DMS153 (cell line): ENCODE measurements at places on chromosomes 3 and 15.

DNA sequence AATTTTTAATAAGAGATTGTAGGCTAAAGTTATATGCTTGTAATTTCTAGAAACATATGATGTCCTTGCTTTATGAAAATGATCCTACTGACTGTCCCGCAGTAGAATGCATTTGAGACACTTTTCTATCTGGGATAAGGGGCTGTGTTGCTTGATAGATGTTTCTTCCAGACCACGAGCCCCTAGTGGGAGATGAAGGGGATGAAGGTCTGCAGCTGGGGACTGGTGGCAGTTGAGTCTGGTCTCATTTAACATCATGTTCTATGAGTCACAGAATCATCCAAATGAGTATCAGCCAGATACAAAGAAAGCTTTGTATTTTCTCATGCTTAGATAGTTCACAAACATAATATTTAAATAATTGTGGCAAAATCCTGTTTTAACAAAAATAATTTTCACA, 84.3 kb upstream of the PRTG start:
- DNase-seq = no peak

GRCh38 chr3:61053781-61054496, 197.3 kb downstream of the FHIT start:
- DNase-seq = peak; percentile 33

DNA sequence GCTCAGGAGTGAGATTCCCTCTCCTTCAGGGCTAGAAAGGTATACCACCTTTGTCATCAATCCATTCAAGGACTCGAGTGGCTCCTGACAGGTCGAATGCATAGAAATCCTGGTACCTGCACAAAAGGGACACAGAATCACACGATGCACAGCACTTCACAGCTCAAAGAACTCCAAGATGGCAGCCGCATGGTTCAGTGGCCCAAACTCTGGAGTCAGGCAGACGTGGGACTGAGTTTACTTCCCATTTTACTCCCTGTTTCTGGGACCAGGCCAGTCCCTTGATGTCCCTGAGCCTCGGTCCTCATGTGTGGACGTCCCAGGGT, 536 bp downstream of the WDR73 start:
- no peak for DNase-seq

- peak; percentile 8 for DNase-seq
Observed at GRCh38 chr3:187456250-187456649, 88.1 kb downstream of the RTP4 start.

DNA sequence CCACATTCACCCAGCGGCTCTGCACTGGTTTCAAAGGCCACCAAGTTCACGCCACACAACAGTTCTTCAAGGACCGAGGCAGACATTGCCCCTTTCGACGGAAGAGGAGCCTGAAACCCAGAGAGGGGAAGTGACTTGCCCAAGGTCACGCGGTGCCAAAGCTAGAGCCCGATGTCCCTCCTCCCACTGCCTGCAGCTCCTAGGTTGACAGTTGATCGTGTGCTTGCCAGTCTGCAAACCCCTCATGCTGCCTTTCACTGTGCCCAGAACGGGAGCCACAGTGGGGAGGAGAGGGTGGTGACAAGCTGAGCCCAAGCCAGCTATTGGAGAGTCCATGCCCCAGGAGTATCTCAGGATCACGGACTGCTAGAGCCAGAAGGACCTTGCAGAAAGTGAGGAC, 230.9 kb downstream of the XXYLT1 start:
- DNase-seq = no peak

DNA sequence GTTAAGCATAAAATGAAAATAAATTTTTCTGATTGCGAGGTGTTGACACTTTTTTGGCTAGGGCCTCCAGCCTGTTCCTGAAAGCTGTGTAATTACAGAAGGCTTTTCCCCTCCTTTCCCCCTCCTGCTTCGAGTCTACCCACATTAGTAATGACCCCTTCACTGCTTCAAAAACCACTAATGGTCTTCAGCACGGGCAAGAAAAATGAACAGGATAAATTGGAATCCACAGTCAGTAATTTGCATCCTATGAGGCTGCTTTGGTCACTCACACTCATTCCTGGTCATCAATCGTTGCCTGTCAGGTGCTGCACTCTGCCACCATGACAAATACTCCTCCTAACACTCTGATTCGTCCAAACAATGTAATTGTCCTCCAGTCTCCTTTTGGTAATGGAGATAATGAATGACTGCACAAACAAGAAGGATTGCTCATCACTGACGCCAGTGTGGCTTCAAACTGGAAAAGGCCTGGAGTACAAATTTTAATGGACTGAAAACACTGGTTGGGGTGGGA, 148.6 kb downstream of the MEIS2 start:
- DNase-seq = no peak

GRCh38 chr3:117586161-117586560, 876.6 kb downstream of the TUSC7 start:
- peak; percentile 42 for DNase-seq

GRCh38 chr3:98573181-98573728, 20.2 kb downstream of the CPOX start:
- no peak for DNase-seq

DNA sequence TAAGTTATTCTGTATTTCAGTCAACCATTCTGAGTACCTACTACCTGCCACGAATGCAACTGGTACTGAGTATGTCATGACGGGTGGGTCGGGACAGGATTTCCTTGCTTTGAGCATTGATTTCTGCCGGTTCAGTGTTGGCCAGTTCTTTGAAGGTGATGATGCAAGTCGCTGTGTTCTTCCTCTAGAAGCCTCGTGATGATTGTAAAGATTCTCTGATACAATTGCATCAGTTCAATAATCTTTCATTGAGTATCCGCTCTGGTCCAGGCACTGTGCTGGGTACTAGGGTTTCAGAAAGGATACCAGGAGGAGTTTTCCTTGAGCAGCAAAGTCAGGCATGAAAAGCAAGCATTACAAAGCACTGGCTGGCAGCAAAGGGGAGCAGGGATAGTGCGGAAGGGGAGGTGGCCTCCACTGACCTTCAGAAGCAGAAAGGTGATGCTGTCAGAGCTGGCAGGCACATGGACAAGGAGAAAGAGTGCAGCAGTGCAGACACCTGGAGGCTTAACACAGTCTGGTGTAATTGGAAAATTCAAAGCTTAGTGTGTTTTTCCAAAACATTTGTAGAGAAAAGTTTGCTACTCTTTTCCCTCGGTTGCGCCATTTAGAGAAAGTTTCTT, 100.1 kb downstream of the RPL39L start:
- DNase-seq = no peak

DNA sequence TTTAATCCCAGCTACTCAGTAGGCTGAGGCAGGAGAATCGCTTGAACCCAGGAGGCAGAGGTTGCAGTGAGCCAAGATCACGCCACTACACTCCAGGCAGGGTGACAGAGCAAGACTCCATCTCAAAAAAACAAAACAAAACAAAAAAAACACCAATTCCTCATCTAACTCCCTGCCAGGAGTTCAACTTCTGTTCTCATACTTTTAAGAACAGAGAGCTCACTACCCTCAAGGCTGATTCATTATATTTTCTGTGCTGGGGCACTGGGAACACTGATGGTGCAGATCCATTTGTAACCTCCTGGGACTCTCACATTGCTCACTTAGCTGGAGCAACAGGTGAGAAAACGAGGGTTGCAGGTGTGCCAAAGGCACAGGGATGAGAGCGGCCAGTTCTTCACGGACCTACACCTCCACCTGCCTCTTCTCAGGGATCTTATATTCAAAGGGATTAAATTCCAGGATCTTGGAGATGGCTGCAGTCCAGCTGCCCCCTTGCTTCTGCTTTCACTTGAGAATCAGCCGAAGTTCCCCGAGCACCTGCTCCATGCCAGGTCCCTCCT, 12.3 kb upstream of the CSK start:
- DNase-seq = no peak

DNA sequence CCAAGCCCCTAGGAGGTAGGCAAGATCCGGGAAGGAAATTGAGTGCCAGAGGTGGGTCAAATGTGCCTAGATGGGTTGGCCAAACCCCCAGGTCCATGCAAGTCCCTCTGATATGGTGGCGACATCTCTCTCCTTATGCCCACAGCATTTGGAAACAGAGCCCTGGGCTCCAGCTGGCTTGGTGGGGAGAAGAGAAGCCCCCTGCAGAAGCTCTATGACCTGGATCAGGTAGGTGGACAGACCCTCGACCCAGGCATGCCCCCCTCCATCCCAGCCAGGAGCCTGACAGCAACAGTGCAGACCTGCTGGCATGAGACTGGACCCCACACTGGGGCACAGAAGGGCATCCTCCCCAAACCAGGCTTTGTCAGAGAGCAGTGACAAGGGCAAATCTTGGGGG, 12.2 kb downstream of the CHST13 start:
- DNase-seq = no peak

DNA sequence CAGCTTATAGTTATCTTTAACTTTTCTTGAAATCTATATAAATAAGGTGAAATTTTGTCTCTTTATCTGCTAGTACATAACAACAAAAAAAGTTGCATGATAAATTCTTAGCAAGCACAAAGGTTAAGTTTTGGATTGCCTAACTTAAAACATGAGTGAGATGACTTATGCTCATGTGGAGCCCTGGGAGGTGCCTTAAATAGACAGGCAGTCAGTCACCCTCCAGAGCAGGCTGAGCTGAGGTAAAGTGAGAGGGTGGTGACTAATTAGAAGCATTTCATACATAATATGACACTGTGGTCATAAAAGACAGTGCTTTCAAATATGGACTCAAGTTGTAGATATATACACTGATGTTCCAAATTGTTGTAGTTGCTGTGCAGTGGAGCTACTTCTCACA, 14.6 kb upstream of the MME start:
- DNase-seq = no peak

GRCh38 chr15:77786956-77787355, 154.2 kb upstream of the LINGO1 start:
- DNase-seq = no peak

DNA sequence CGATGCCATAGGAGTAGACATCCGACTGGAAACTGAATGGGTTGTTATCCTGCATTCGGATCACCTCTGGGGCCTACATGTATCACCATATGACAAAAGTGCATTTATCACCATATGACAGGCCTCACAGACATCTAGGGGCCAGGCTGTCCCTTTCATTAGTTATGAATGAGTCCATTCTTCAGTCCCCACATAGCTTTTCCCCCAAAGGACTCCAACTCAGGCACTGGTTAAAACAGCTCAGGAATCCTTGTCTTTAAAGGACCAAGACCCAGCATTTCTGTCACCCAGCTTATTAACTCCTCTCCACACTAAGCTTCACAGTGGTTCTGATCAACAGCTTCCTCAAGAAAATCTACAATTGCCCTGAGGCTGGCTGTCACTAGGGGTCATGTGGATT, 28.3 kb downstream of the MKRN2 start:
- no peak for DNase-seq

DNA sequence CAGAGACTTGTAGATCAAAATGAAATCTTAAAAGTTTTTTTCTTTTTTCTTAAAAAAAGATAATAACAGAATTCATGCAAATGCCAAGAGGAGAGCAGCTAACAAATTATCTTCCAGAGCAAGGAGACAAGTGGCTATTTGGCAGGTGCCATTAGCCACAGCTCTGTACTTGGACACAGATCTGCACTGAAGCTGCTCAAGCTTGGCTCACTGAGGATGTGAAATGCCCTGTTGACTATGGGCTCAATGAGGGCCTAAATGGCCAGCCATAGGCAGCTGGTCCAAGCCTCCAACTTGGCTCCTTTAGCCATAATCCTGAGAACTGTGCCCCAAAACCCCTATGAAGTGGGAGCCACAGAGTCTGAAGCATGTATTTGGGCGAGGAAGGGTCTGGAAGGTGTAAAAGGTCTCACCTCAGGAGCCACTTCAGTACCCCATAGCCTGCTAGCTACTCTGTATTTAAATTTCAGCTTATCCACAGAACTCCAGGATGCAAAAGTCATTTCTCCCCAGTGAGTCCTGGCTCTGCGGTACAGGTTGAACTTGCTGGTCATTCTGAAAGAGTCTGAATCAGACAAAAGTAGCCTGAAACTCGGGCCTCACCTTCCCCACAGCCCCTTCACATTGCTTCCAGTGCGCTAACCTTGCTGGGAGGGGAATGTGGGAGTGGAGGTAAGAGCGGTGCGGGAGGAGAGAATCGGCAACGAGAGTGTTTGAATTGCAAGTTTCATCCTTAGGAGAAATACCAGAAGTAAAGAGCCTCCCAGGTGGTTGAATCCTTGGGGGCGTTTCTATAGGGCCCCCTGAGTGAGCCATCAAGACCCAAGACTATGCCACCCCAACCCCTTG, 48.0 kb downstream of the ZIC4 start:
- no peak for DNase-seq

- DNase-seq = no peak
Observed at GRCh38 chr15:68782589-68783161, 38.0 kb downstream of the ANP32A start.

- no peak for DNase-seq
Observed at GRCh38 chr3:58120075-58120812, 90.5 kb downstream of the DNASE1L3 start.

DNA sequence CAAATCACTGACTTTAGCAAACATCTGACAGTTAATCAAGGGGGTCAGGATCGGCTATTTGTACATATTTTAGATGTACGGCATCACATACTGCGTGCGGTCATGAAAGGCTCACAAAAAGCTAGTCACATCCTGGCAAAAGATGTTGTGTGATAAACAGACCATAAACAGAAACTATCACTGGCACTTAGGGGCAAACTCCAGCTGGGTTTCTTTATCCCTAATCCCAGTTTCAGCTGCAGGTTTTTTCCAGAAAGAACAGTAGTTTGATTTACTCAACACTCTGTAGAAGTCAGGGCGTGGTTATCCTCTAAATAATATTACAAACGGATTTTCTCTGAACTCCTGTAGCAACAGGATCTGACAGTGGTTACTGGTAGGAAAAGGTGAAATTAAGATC, 112.4 kb upstream of the BHLHE40 start:
- no peak for DNase-seq

DNA sequence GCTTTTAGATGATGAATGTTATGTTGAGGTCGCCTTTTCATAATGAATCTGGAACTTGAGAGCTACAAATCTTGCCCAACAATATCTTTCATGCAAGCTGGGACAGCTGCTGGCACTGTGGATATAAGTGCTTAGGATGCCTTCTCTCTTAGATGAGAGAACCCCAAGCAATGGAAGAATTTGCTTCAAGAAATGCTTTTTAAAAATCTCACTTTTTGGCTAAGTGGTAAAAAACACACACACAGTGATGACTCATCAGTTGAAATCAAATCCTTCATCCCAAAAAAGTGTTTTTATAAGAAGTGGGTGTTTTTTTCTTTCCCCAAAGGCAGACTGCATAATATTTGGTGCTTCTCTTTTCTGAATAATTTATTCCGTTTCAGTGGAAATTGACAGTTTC, 38.4 kb upstream of the GALNT15 start:
- DNase-seq = no peak

- DNase-seq = no peak
Observed at GRCh38 chr3:113255854-113256615, 44.7 kb downstream of the BOC start.

GRCh38 chr3:31862666-31863279, 118.3 kb downstream of the OSBPL10 start:
- DNase-seq = no peak

- DNase-seq = no peak
Observed at GRCh38 chr3:84772841-84773240, 185.9 kb upstream of the CADM2 start.

DNA sequence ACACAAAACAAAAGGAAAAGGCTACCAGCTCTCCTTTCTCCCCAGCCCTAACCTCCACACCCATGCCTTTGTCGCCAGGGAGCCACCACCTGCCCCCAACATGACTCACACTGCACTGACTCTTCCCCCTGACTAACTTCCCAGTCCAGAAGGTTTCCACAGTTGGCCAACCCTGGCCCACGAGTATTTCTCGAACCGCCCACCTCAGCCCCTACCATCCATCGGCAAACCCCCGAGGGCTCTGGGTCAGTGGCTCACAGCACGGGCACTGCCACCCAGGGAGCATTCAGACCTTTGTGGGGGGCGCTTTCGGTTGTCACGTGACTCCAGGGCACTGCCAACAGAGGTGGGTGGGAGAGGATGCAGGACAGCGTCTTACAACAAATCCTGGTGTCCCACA, 152.3 kb downstream of the LRRC28 start:
- no peak for DNase-seq
